ENCODE measurements at places on chromosomes 2 and 18.

DNA sequence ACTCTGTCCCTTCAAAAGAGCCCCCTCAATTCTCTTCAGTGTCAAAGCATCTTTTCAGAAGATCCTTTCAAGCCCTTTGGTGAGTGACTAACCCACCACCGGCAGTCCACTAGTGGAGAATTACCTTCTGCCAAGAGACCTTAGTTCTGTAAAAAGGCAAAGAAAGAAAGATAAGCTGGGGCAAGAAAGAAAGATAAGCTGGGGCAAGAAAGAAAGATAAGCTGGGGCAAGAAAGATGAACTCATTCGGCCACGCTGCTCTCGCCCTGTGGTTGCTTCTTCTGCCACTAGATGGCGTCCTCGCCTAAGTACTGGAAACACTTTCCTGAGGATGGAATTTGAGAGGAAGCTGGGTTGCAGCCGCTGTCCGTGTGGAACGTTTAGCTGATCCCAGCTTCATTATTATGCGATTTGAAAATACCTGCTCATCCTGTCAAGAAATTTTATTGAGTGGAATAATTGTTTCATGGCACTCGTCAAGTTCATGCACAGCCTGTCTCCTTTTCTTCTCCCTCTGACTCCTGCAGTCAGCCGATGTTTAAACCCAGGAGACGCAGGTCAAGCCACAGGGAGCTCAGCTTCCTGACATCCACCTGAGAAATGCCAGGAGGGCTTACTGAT, 17.3 kb upstream of the ANXA4 start:
- DNase-seq = peak; percentile 80

DNA sequence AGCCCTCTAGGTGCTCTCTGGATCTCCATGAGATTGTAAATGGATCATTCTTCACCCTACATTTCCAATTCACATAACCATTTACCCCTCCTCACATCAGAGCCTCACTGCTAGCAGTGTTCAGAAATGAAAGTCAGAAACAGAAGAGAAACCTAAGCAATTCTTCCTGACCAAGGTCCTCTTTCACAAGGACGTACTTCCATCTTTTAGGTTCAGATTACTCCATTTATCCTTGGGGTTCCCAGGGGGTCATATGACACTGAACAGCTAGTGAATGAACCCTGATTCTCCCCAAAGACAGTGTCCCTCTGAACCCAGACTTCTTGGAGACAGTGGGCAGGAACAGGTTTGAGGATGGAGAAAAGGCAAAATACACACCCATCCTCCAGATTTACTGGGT, 12.9 kb upstream of the MARCO start:
- DNase-seq = no peak

DNA sequence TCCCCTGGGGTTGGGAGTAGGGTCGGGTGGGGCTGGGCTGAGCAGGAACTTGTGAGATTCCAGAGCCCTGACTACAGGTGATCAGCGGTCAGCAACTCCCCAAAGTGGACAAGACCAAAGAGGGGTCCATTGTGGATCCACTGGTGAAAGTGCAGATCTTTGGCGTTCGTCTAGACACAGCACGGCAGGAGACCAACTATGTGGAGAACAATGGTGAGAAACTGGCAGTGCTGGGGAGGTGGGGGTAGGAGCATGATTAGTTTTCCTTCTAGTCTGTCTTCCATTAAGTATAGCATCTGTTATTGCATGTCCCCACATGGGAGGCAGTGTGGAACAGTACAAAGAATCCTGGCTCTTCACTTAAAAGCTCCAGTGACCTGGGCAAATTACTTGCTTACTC, 23.7 kb downstream of the ZNF142 start:
- DNase-seq = no peak

GRCh38 chr2:8803658-8804379, 33.6 kb downstream of the KIDINS220 start:
- DNase-seq = no peak

DNA sequence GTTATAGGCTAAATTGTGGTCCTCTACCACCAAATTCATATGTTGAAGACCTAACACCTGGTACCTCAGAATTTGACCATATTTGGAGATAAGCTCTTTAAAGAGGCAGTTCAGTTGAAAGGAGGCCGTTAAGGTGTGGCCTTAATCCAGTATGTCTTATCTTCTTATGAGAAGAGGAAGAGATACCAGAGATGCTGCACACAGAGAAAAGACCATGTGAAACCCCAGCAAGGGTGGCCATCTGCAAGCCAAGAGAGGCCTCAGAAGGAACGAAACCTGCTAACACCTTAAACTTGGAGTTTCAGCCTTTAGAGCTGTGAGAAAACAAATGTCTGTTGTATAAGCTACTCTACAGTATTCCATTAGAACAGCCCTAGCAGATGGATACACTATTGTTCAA, 528.1 kb upstream of the DCC start:
- DNase-seq = no peak

Data from activated gamma-delta T cell treated with anti-CD3 and anti-CD28 coated beads, Interleukin-2, amount 50 U/mL, for 16 hours (primary cell).